ENCODE measurements at places on chromosomes 5 and 9.

DNA sequence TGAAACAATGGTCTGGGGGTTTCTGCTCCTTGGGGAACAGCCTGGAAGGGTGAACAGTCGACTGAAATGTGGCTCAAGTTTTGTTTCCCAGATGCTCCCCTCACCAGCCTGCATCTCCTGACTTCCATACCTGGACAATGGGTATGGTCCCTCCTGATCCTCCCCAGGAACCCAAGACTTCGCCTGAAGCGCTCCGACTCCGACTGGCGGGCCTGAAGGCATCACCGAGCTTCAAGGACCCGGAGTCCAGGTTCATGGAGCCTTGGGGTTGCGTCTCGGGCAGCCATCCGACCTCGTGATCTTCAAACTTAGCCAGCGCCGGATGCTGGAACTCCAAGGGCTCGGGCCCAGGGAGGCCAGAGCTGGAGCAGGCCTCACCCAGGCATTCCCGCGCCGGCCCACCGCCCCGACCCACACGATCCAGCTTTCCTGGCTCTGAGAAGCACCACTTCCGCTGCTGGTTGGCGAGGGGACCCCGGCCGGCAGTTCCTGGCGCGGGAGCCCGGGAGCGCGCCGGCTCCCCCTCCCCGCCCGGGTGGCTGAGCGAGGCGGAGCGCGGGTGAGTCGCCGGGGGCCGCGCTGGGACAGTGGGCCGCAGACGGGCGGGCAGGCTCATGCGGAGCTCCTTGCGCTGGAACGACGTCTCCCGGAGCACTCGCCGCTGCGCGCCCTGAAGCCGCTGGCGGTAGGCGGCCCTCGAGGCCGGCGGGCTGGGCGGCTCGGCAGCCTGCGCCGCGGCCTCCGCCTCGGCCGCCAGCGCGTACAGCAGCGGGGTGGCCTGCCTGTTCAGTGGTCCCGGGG, 5.2 kb downstream of the SHROOM1 start:
- DNase-seq = no peak

GRCh38 chr9:79431019-79431679, 140.6 kb upstream of the TLE4 start:
- no peak for DNase-seq

- no peak for DNase-seq
Measured at GRCh38 chr9:92545002-92545510, 9.3 kb upstream of the ECM2 start.

- peak; percentile 32 for DNase-seq
Measured at GRCh38 chr5:169416583-169417196, 115.8 kb upstream of the SLIT3 start.

All from tibial nerve (tissue), 4 donors.